Keratinocyte (primary cell): ENCODE measurements at places on chromosomes 4 and X. TPM values are rescaled to one million over a fixed set of nuclear protein-coding genes. Genes with fewer than 3 reads are reported as not detected.

DNA sequence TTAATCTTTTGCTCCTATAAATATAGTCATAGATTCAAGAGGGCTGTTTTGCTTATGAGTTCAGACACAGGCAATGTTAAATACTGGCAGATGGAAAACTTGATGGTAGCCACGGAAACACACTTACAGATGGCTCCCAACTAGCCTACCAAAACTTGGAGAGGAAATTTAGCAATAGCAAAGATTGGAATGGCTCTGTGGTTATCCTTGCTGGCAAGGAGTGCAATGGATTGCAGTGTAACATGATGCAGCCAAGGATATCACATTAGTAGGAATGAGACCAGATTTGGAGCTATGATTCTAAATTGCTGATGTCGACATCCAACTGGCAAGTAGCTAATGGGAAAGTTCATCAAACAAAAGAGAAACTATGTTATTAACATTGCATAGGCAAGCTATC lies 791.0 kb upstream of the DIAPH2 start:
- DNase-seq, result no peak

- DNase-seq, result no peak
Measured at GRCh38 chr4:164402554-164402953, 351.4 kb upstream of the SMIM31 start.

DNA sequence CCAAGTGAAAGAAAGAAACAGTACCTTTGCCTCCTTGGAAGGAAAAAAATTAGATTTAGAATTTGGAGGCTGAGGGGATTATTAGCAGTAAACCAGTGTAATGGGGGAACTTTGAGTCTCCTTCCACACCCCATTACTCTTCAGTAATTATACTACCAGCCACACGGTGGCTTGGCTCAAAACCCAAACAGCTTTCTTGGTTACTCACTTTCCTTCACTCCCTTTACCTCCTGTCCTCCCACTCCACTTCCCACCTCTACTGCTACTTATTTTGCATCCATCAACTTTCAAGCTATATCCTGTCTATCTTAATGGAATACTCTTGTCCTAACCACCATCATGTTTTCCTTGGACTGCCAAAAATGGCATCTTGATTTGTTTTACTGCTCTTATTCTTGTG lies 310.6 kb upstream of the AADAT start:
- DNase-seq, result no peak

Gene CFAP47
- under 0.01 TPM in 1 of 3 replicates, not detected in the others for polyA plus RNA-seq

- DNase-seq, result no peak
Measured at GRCh38 chrX:102126863-102127262, 1.4 kb downstream of the TCEAL2 start.

- DNase-seq, result no peak
Measured at GRCh38 chr4:112951362-112952312, 97.8 kb upstream of the ANK2 start.

GRCh38 chr4:79653871-79654270 lies 245.8 kb upstream of the GK2 start:
- no peak for DNase-seq

DNA sequence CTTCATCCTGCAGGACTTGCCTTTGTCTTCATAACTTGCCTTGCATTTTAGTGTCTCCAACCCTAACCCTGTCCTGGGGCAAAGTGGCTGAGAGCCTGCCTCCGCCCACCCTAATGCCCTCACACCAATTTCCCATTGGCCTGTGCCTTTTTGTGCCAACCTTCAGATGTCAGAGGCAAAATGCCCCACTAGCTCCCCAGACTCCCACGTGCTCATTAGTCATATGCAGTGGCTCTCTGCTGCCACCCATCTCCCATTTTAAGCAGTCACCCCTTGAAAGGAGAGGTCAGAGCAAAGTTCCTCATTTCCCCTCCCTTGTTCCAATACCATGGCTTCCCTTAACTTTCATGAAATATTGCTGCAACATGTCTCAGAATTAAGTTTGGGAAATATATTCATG lies 74.8 kb upstream of the PASD1 start:
- DNase-seq, result no peak

GRCh38 chr4:161952382-161952781 lies 211.4 kb downstream of the FSTL5 start:
- no peak for DNase-seq

GRCh38 chrX:37640142-37640541 lies 45.4 kb upstream of the XK start:
- no peak for DNase-seq

- DNase-seq, result no peak
Measured at GRCh38 chrX:118530219-118530911, 34.8 kb downstream of the DOCK11 start.

DNA sequence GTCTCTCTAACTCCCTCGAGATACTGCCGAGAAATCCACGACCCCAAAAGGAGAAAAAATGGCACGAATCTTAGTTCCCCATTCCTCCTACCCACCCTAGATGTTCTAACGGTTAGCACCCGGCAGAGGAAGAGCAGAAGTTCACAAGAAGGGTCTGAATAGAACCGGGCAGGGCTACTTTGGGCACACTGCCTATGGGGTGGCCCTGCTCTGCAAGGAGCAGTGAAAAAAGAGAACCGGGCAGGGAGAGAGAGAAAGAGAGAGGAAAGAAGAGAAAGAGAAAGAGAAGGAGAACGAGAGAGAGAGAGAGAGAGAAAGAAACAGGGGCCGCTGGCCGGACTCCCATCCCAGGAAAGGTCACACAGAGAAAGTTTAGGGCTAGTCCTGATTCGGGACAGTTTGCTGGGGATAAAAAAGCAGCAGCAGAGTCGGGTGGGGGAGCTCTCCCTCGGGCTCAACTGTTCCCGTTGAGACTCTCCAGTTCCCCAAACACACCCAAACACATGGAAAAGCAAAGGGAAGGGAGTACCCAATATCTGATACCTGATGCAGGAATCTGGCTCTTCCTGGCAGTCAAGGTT lies 468 bp downstream of the GLA start:
- no peak for DNase-seq
